ENCODE measurements at places on chromosomes 2 and 18.

DNA sequence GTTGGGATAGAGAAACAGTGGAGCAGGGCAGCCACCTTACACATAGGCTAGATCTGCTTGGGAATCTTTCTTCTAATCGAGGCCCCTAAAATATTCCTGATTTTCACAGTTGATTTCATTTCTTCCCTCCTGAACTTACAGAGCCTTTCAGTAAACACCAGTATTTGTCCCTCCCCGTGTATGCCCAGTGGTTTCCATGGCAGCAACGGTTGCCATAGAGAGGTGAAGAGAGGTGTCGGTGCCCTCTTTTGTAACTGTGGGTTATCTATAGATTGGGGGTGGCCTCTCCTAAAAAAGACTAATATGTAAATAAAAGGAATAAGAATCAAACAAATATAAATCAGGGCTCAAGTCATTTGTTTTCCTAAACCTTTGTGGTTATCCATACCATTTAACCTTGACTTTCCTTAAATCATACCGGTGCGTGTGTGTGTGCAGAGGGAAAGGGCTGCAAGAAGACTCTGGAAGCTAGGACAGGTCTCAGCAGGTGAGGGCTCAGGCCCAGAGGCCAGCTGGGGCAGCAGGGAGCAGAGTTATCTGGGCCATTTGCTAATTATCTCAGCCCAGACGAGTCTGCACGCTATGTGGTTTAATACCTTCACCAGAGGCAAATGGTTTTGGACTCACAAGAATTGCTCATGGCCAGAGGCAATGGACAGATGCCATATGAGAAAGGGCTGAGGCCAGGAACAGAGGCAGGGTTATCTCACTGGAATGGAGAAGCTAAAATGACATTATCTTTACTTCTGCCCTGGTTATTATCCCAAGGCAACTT lies 35.5 kb downstream of the LIPG start:
- DNase-seq = no peak

- DNase-seq = no peak
Observed at GRCh38 chr2:179024445-179024844, 25.5 kb downstream of the CCDC141 start.

DNA sequence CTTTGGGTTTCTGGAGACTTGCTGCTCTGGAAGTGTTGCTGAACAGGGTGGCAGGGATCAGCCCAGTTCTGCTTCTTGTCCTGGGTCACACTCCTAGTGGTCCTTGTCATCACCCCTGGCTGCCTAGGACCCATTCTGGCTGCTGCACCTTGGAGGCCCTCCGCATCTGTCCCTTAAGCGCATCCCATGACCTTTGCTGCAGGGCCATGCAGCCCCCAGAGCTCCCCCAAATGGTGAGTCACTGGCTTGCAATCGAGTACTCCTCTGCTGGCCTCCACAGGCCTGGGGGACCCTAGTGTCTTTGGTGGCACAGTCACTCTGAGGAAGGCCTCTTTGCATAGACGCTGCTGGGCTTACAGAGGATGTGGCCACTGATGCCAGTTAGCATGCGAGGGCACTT lies 188.5 kb downstream of the ASB1 start:
- no peak for DNase-seq

GRCh38 chr2:139917690-139918384 lies 1137.6 kb upstream of the NXPH2 start:
- no peak for DNase-seq

GRCh38 chr2:149657401-149658040 lies 69.9 kb upstream of the MMADHC start:
- DNase-seq = no peak

- no peak for DNase-seq
Observed at GRCh38 chr2:109213646-109214433, 84.8 kb downstream of the SH3RF3 start.

DNA sequence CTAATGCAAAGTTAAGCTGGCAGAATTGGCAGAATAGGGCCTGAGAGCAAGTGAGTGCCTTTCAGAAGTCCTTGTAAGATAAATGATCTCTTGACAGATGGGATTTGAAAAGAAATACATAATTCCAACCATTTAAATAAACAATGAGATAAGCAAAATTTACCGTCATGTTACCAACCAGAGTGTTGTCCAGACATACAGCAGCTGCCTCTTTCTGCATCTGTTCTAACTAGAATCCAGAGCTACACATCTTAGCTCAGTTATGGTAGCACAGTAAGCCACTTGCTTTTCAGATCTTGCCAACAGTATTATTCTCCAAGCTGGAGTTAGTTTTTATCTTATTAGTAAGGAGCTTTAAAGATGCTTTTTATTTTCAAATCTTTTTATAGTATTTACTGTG lies 179.6 kb downstream of the BARD1 start:
- DNase-seq = peak; percentile 60

- DNase-seq = no peak
Observed at GRCh38 chr2:43033016-43033270, 193.5 kb downstream of the ZFP36L2 start.

DNA sequence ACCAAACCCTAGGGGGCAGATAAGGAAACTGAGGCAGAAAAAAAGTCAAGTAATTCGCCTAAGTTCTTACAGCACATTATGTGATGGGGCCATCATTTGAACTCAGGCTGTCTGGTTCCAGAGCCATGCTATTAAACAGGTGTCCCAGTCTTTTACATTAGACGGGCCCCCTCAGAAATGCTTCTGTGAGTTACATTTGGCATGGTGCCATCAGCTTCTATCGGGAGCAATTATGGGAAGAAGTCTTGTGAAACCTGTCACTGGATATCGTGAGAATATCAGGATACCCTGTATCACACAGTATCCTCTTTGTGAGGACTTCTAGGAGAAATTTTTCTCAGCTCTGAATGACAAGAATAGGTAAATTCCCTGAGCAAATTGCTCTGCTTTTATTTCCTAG lies 143.7 kb upstream of the NOSTRIN start:
- DNase-seq = no peak

DNA sequence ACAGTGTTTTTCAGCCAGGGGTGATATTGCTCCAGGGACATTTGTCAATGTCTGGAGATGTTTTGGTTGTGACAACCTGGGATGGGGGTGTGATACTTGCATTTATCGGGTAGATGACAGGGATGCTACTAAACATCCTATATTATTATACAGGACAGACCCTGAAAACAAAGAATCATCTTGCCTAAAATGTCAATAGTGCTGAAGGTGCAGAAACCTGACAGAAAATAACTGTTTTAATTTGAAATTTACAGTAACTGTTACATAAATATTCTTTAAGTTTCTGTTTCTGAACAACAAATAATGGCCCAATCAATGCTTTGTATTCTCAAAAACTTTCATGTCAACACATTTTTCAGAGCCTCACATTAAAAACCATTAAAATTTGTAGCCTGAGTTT lies 2.0 kb downstream of the IL36A start:
- DNase-seq = no peak

DNA sequence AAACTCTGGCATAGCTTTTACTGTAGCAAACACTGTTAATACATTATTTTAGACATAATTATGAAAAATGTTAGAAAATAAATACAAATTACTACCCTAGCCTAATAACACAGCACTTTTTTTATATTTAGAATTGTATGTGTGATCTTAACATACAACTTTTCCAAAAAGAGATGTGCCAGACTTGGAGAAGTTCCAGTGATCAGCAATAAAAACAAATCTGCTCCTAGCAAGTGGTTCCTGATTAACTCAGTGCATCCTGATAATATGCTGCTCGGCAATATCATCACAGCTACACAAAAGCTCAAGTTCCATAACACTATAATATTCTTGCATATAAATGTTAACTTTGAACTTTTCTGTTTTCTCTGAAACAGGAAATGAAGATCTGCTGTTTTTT lies 22.4 kb upstream of the PTPRM start:
- no peak for DNase-seq

- DNase-seq = no peak
Observed at GRCh38 chr18:34943587-34943986, 97.6 kb upstream of the MAPRE2 start.

GRCh38 chr2:96506907-96507240 lies 1.7 kb upstream of the NEURL3 start:
- DNase-seq = no peak

GRCh38 chr2:215884451-215885087 lies 128.8 kb downstream of the MREG start:
- DNase-seq = no peak

GRCh38 chr2:95698146-95698545 lies 106.3 kb downstream of the TRIM43 start:
- no peak for DNase-seq

DNA sequence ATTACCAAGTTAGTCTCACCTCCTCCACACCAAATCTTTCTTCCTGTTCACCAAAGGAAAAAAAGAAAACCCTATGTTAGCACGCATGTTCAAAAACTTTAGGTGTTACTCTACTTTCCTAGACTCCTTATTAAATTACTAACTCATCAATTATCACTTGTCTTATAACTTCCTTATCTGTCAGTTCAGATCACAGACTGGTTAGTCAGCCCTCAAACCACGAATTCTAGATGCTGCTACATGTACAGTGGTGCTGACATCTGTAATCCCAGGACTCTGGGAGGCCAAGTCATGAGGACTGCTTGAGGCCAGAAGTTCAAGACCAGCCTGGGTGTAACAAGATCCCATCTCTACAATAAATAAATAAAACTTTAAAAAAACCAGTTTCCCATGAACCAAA lies 3.5 kb downstream of the YWHAQ start:
- DNase-seq = no peak

- no peak for DNase-seq
Observed at GRCh38 chr2:190748966-190749365, 100.1 kb downstream of the NAB1 start.

DNA sequence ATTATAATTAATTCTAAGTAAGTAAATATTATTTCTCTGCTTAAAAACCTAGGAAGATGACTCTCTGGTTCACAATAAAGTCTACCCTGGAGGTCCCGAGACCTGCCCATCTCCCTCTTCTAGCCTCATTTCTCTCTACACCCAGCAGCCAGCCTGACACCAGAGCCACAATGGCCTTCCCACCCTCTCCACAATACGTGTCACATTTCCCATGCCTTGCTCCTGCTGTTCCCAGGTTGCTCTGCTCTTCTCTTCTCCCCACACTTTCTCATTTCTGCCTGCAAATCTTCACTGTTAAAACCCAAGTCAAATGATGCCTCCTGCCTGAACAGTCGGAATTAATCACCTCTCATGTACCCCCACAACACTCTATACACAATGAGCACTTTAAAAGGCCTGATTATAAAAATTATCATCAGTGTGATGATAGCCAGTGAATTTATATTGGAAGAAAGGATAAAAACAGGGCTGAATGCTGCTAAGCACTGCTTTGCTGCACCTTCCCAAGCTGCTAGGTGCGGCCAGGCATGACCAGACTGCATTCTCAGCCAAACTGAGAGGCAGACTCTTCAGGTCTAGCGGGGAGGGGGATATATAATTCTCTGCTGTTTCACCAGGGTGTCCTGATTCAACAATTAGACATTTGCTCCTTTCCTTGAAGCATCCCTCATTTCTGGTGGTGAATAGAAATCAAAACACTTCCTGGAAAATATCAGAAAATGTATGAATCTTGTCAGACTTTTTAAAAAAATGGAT lies 160.6 kb downstream of the DTNA start:
- no peak for DNase-seq

GRCh38 chr2:205539603-205540002 lies 142.7 kb upstream of the NRP2 start:
- DNase-seq = peak; percentile 6

- DNase-seq = no peak
Observed at GRCh38 chr2:204042401-204042800, 105.8 kb downstream of the ICOS start.

DNA sequence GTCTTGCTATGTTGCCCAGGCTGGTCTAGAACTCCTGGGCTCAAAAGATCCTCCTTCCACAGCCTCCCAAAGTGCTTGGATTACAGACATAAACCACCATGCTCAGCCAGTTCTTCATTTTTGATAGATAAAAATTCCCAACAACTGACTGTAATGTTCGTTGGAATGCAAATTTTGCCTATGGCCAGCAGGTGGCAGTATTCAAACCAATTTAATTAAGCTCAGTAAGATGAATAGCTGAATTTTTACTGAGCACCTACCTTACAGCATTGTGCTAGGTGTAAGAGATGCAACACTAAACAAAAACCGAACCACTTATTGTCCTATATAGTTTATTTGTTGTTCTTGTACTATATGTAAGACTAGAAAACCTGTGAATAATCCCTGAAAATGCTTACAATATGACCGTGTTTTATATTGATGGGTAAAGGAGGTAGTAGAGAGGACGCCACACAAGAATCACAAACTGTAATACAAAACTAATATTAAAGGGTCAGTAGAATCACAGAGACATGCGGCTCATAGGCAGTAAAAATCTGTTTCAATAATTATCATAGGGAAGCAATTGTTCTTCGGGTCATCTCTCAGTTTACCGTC lies 8.2 kb upstream of the TMEM182 start:
- no peak for DNase-seq

GRCh38 chr2:171540437-171540836 lies 18.2 kb downstream of the CYBRD1 start:
- no peak for DNase-seq

DNA sequence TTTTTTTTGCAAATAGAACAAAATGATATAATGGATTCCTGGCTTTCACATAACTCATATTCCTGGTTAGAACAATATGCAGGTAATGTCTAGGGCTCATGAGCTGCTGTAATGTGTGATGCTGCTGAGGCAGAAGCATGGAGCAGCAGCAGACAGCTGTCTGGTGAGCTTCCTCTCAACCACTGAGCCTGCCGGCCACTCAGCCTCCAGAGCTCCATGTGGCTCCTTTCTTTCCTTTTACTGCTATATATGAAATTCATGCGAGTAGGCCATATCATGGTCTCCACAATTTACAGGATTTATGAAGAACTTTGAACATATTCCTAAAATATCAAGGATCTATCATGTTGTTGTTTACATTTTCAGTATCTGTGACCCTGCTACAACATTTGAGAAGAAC lies 120.9 kb downstream of the MEP1B start:
- DNase-seq = no peak

GRCh38 chr2:141493936-141494335 lies 636.9 kb downstream of the LRP1B start:
- DNase-seq = no peak

- no peak for DNase-seq
Observed at GRCh38 chr2:153477636-153478288, 800 bp downstream of the RPRM start.

- DNase-seq = no peak
Observed at GRCh38 chr2:218748741-218749441, 33.1 kb upstream of the CYP27A1 start.

GRCh38 chr18:46220116-46220515 lies 115.9 kb downstream of the HAUS1 start:
- no peak for DNase-seq

GRCh38 chr2:118386641-118387302 lies 298.5 kb downstream of the INSIG2 start:
- no peak for DNase-seq

DNA sequence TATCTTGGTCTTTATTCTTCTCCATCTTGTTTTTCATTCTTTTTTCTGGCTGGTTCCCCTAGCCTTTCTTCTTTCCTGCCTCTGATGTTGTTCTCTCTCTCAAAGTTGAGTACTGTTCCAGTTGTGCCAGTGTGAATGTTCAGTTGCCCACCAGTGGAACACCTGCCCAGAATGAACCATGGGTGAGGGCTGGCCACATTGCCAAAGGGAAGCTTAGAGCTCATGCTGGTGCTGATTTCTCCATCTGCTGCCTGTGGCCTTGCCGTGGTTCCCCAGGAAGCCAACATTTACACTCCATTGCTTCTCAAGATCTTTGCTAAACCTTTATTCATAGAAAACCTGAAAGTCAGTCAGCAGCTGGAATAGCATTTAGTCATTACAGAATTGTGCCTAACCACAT lies 99.1 kb upstream of the MC2R start:
- DNase-seq = no peak

- DNase-seq = no peak
Observed at GRCh38 chr2:148391324-148391723, 253.2 kb upstream of the EPC2 start.

- no peak for DNase-seq
Observed at GRCh38 chr2:129388870-129389269, 590.6 kb upstream of the RAB6C start.

Measured in NCI-H524 treated with DMSO at 0.1 percent for 48 hours (cell line).